ENCODE measurements at places on chromosomes 12 and 14.

- no peak for DNase-seq
Measured at GRCh38 chr12:126862500-126862899, 1404.5 kb upstream of the TMEM132C start.

DNA sequence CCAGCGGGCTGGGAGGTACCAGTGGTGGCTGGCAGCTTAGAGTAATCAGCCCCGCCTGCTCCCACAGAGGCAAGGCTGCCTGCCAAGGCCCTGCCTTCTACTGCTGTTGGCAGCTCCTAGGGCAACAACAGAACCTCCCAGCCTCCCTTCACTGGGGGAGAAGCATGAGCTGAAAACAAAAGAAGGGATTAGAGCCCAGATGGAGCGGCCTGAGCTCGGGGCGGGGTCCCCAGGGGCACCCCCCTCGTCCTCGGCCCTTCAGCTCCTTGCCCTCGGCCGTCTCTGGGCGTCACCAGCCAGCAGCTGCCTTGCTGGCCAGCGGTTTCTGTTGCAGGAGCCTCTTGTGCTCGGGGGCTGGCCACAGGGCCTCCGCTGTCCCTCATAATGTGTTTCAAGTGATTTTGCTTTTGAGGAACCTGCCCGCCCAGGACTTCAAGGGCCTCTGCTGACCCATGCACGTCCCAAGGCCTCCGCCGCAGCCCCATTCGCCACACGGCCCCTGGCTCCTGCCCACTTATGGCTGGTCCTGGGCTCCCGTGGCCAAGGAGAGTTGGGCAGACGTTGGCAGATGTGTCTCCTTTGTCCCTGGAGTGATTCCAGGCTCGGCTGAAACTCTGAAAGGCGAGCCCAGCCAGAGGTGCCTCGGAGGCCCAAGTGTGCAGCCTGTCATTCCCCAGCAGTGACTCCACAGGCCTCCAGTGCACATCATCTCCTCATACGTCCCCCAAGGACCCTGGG lies 49.7 kb downstream of the PSMA6 start:
- peak; percentile 89 for DNase-seq

DNA sequence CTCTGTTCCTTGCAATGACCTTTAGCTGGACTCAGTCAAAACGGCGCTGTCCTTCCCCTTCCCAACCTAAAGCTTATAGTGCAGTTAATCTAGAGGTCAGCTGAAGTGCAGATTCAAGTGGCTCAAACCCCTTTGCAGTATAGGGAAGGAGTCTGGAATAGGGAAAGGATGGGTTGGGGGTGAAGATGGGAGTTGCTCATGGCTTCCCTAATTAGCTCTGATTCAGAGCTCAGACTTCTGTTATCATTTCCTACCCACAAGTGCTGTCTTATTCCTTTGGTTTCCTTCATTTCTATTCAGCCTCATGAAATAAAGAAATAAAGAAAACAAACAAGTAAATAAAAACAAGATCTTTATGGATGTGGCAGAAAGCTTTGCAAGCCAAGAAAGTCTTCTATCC lies 264.0 kb upstream of the HMGA2 start:
- no peak for DNase-seq

- no peak for DNase-seq
Measured at GRCh38 chr14:80215081-80215480, 3.8 kb upstream of the DIO2 start.

DNA sequence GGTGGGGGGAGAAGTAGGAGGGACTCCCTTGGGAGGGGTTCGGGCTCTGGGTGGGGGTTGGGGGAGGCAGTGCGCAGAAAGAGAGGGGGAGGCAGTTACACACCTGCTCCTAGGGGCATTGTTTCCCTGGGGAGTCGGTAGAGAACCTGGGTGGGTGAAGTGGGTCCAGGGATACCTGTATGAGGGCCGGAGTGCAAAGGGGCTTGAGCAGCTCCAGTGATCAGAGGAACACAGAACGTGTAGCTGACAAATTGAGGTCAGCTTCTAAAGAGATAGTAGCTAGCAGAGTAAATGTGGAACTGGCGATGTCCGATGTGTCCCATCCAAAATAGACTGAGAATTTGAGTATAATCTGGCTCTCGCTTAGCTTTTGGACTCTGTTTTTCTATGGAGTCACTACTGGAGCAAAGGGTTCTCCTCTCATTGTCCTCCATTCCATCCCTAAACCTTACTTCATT lies 502 bp downstream of the SMARCD1 start:
- DNase-seq = no peak

- DNase-seq = no peak
Measured at GRCh38 chr14:97039717-97040363, 242.7 kb downstream of the VRK1 start.

DNA sequence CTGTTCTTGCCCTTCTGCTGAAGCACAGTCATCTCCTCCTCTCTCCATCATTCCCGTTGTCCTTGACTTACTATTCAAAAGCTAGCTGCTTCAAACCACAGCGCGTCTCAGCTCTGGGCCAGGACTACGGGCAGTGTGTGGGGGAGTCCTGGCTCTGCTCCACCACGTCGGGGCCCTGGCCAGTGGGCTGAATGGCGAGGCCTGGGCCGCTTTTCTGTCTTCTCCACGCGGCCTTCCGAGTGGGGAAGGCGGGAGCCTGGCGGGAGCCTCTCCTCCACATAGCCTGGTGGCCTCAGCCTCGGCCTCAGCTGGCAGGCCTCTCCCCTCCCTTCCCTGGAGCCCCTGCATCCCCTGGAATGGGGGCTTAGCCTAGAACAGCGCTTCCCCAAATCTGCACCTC lies 16.5 kb downstream of the ANKRD9 start:
- DNase-seq = no peak

- DNase-seq = no peak
Measured at GRCh38 chr12:90211017-90211416, 502.4 kb upstream of the ATP2B1 start.

DNA sequence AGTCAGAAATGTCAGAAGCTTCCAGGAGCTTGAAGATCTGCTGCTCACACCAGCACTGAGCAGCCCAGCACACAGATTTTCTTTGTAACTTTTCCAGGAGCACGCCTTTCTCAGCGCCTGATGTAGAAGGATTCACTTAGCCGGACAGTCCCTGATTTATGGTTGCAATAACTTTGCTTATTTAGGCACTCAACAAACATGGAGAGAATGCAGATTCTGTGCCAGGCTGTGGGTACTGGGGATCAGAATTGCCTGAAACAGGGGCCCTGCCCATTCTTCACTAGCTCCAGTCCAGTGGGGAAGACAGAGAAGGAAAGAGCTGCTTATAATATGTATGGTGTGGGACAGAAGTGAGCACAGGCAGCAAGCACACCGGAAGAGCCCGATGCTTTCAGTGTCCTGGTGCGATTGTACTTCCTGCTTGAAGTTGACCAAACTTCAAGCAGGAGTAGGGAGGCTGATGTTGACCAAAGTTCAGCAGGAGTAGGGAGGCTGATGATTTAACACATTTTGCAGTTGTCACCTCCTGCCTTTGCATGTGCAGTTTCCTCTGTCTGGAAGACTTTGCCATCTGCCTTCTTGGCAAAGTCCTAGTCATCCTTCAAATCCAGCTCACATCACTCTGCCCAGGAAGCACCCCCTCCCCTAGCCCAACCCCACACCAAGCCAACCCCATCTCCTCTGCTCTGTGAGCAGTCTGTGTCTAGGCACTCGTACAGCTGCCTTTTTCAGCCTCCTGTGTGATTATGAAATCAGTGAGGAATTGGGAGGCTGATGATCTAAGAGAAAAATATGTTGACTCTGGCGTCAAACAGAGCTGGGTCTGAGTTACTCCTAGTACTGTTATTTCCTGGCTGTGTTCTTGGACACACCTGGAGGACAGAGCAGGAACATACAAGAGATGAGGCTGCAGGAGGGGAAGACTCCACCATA lies 12.0 kb upstream of the PRIMA1 start:
- no peak for DNase-seq

- no peak for DNase-seq
Measured at GRCh38 chr14:49052521-49052920, 533.7 kb downstream of the RPS29 start.

DNA sequence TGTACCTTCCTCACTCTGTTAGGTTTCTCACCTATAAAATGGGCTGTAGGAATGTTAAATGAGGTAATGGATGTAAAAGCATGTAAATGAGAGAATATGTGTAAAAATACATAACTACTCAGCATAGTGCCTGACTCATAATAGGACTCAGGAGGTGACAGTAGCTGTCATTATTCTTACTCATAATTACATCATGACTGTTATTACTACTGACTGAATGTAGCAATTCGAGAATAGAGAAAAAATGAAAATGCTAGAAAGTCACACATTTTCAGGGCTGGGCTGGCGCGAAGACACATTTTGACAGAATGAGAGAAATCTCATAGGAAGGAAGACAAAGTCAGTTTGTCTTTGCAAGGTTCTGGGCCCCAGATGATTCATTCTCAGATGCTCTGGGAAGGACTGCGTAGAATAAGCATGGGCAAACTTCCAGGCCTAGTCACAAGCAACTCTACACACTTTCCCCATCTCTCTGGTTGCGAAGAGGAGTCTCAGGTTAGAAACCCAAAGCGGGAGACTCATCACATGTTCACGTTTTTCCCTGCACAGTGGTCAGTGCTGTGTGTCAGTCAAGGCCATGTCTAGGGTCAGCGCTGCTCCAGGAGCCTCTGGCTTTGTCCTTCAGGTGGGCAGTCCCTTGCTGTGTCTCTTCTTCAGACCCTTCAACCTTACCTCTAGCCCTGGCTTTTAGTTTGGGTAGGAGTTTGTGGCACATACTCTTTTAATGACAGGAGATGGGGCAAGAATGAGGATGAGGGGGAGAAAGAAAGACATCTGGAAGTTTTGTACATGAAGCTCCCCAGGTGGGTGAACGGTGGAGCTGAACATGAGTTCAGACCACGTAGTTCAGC lies 8.4 kb downstream of the GPRC5A start:
- peak; percentile 88 for DNase-seq

DNA sequence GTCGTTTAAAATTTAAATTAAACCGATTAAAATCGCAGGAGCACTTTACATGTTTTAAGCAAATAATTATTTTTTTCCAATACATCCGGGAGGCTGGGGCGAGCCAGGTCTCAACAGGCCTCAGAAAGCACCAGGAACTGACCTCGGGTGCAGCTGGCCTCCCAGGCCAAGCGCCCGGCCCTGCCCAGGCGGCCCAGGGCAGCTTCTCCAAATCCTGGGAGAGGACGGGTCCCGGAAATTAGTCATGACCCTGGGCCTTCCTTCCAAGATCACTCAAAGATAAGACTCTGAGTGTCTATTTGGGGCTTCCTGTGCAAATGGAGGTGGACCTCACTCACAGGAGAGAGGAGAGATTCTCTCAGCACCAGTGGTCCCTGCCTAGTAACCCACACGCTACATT lies 177.1 kb downstream of the BCL11B start:
- DNase-seq = no peak

- DNase-seq = no peak
Measured at GRCh38 chr12:130929363-130929762, 24.3 kb upstream of the ADGRD1 start.

GRCh38 chr14:106530423-106531107 lies 1004.2 kb downstream of the TMEM121 start:
- DNase-seq = no peak

- DNase-seq = no peak
Measured at GRCh38 chr14:23487216-23487615, 17.7 kb downstream of the NGDN start.

GRCh38 chr12:128726886-128727285 lies 96.9 kb downstream of the SLC15A4 start:
- no peak for DNase-seq

GRCh38 chr14:23633160-23633701 lies 2.9 kb upstream of the DHRS2 start:
- DNase-seq = no peak

- peak; percentile 52 for DNase-seq
Measured at GRCh38 chr12:12909995-12910420, 18.6 kb downstream of the GPRC5A start.

DNA sequence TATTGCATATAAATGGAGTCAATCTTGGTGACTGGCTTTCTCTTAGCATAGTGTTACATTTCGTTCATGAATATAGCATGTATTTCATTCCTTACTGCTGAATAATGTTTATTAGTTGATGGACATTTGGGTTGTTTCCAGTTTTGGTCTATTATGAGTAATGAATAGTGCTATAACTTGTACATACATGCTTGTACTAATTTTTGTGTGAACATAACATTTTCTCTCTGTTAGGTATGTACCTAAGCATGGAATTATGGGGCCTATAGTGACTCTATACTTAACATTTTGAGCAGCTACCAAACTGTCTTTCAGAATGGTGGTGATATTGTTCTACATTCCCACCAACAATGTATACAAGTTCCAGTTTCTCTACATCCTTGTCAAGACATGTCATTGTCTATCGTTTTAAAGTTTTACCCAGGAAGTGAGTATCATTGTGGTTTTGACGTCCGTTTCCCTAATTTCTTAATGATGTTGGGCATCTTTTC lies 23.1 kb downstream of the ATP2A2 start:
- no peak for DNase-seq

GRCh38 chr14:100898935-100899883 lies 4.3 kb downstream of the RTL1 start:
- no peak for DNase-seq

- DNase-seq = no peak
Measured at GRCh38 chr12:94078138-94078723, 70.1 kb upstream of the PLXNC1 start.

GRCh38 chr14:56860441-56860840 lies 50.2 kb upstream of the OTX2 start:
- DNase-seq = no peak

DNA sequence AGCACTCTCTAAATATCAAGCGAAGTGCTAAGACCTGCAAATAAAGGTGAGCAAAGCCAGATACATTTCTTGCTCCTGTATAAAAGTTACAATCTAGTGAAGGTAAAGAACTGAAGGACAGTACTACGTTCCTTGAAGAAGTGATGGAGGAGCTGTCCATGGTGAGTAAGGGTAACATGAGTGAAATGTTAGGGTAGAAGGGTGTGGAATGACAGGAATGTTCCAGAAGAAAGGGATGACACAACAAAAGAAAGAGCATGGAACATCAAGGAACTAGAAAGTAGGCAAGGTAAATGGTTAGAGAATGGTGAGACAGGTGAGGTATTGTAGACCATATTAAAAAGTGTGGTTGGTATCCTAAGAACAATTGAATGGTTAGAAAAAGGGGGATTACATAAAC lies 272.4 kb downstream of the ACSS3 start:
- no peak for DNase-seq

DNA sequence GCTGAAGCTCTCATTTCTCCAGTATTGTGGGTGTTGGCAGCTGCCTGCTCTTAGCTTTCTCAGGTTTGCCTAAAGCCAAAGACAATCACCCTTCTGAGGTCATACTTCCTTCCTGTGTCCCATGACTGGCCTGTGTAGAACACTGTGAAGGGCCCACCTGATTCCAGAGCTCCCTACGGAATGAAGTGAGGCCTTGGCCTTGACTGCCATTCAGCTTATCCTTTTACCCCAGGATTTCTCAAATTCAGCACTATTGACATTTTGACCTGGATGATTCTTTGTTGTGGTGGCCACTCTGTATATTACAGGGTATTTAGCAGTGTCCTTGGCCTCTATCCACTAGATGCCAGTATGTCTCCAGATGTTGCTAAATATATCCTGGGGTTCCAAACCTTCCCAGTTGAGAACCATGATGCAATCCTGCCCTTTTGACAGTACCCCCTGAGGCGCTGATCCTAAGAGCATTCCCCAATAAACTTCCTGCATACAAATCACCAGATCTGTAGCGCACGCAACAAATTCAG lies 112.3 kb upstream of the KRR1 start:
- no peak for DNase-seq
